ENCODE measurements at places on chromosomes 16 and 17.

GRCh38 chr17:18184143-18185031 lies 759 bp downstream of the ALKBH5 start:
- peak; percentile 35 for DNase-seq

DNA sequence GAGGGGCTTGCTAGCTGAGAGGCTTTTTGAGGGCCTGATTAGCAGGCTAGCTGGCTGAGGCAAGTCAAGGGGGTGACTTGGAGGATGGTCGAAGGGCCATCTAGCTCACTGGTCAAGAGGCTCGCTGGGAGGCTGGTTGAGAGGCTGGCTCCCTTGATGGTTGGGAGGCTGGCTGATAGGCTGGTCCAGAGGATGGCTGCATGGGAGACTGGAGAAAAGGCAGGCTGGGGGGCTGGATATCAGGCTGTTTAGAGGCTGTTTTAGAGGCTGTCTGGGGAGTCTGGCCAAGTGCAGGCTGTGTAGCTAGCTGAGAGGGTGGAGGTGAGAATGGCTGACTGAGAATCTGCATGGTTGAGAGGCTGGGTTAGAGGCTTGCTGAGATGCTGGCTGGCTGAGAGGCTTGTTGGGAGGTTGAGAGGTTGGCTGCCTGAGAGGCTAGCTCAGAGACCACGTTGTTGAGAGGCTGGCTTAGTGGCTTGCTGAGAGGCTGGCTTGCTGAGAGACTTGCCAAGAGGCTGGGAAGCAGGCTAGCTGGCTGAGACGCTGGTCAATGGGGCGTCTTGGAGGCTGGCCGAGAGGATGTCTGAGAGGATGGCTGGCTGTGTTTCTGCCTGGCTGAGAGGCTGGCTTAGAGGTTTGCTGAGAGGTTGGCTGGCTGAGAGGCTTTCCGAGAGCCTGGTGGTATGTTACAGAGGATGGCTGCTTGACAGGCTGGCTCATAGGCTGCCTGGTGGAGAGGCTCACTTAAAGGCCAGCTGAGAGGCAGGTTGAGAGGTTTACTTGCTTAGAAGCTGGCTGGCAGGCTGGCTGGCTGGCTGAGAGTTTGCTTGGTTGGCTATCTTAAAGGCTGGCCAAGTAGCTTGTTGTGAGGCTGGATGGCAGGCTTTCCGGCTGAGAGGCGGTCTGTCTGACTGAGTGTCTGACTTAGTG lies 36.6 kb upstream of the ACSM2B start:
- no peak for DNase-seq

DNA sequence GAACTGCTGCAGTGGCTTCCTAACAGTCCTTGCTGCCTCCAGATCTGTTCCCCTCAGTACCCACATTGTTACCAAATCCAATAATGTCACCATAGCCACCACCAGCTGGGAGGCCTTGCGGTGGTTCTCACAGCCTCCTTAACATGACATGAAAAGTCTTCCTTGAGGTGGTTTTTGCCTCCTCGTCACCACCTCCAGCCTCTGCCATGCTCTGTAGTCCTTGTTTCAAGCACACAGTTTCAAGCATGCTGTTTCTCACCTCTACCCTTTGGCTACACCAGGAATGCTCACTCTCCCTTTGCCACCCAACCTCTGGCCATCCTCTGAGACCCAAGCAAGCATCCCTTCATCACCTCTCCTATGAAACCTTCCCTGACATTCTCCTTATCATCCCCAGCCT lies 47.2 kb downstream of the DNAH9 start:
- DNase-seq, result no peak

- DNase-seq, result peak; percentile 34
Observed at GRCh38 chr16:3654249-3654991, at the start of gene DNASE1. Gene DNASE1 (plus strand): TSS chr16:3654691. CDS start chr16:3655374, 683 bp downstream.

GRCh38 chr16:3718019-3718391 lies 681 bp upstream of the TRAP1 start:
- DNase-seq, result no peak

DNA sequence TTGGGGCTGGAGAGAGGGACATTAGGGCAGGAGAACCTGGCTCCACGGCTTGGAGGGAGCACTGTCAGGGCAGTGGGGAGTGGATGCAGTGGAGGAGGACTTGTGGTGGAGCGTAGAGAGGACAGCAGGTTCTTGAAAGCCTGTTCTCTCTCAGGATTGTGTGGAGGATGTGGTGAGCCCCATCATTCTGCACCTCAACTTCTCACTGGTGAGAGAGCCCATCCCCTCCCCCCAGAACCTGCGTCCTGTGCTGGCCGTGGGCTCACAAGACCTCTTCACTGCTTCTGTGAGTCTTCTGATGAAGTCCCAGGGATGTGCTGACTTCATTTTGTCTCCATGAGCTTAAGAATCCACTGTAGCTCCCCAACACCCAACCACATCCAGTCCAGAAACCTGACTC lies 13.5 kb downstream of the COX6A2 start:
- DNase-seq, result no peak

- no peak for DNase-seq
Observed at GRCh38 chr17:20066253-20066652, 57.1 kb downstream of the SPECC1 start.

GRCh38 chr17:77307479-77308198 lies 166.9 kb downstream of the SEC14L1 start:
- DNase-seq, result no peak

GRCh38 chr17:1005361-1005946 lies 8.5 kb downstream of the TIMM22 start:
- DNase-seq, result no peak

DNA sequence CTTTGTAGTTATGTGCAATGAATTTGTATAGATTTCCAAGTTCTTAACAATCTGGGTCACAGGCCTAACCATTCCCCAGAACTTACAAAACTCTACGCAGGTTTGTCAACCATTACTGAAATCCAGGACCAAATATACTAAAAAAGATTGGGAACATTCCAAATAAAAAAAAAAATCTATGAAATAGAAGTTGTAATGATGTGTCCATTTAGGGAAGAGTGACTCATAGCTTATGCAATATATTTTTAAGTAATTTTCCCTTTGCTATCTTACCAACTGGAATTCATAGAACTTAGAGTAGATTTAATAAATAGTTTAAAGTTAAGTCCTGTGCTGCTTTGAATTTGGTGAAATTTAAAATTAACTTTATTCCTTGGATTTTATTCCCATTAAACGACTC lies 393.2 kb downstream of the PMP22 start:
- DNase-seq, result no peak

DNA sequence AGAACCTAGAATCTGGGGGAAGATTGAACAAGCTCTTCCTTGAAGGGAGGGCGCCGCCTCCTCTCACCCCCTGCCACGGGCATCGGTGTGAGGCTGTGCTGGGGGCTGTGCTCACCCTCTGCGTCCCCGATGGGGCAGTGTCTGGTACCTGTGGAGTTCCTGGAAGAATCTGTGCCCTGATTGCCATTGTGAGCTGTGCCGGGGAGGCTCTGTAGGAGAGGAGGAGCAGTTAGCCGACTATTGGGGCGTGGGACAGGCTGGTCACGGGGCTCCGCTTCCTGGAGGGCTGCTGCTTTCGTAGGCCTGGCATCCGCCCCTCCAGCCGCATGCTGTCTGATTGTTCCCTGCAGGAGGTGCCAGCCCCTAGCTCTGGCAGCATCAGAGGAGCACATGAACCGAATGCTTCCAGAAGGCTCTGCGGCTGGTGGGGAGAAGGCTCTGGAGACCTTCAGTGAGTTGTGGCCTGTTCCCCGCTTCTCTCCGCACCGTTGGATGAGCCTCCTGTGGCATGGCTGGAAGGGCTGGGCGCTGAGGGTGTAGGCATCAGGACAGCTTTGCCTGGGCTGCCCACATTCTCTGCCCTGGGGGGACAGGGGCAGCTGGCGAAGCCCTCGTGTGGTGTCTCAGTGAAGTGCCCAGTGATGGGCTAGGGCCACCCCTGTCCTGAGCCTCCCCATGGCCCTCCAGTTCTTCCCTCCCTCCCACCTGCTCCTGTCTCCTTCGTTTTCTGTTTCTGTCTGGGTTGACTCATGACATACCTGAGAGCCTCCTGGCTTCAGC lies 86.9 kb downstream of the SEC14L1 start:
- DNase-seq, result no peak

DNA sequence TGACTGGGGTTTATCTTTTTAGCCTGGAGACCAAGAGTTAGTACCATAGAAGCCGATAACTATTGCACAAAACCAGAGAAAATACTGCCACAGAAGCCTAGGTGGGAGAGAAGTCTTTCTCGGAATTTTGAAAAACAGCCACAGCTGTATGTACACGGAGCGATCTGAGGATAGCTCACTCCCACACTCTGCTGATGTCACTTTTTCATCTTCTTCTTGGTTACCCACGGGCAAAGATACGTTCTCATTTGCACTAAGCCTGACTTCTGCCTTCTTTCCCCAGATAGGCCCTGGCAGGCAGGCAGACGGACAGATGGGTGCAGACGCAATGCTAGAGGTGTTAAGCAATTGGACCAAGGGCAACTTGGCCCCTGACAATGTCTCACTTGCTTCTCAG lies 9.1 kb upstream of the CBX4 start:
- DNase-seq, result no peak

- DNase-seq, result no peak
Observed at GRCh38 chr17:43467981-43468581, 15.7 kb upstream of the DHX8 start.

DNA sequence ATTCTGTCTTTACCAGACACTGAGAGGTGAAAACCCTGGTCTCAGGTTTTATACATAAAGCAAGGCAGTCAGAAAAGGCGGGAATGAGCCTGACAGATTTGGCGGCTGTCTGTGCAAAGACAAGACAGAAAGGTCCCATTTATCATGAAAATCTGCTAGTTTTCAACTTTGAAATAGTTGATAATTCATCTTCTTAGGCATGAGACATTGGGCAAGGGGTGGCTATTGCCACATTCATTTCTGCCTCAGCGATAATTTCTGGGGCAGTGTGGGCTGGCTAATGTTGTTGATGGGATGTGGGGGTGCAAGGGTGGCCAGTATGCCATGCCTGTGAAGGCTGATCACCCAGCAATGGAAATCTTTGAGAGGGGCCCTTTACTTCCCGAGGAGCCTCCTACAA lies 173.8 kb upstream of the RPH3AL start:
- DNase-seq, result no peak

DNA sequence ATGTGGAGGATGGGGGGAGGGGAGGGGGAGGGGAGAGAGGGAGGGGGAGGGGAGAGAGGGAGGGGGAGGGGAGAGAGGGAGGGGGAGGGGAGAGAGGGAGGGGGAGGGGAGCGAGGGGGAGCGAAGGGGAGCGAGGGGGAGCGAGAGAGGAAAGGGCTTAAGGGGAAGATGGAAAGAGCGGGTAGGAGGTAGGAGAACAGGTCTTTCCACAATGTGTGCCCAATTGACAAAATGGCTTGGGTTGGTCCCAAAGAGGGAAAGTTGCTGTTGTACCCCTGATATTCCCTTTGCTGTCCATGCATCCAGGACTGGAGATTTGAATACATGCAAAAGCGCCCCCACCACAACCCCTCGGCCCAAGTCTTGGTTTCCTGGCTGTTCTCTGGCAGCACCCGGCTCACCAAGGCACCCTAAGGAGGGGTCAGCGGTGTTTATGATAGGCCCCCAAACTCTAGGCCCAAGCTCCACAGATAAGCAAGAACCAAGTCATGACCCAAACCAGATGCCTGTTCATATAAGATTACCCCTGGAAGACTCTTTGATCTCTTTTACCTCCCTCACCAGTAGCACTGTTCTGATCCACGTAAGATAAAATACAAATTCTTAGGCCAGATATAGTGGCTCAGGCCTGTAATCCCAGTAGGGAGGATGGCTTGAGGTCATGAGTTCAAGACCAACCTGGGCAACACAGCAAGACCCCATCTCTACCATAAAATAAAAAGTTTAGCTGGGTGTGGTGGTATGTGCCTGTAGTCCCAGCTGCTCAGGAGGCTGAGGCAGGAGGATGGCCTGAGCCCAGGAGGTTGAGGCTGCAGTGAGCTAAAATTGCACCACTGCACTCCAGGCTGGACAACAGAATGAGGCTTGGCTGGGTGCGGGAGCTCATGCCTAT lies 119.6 kb downstream of the ZFHX3 start:
- DNase-seq, result no peak

- DNase-seq, result no peak
Observed at GRCh38 chr16:19182481-19182880, 14.4 kb downstream of the SYT17 start.

DNA sequence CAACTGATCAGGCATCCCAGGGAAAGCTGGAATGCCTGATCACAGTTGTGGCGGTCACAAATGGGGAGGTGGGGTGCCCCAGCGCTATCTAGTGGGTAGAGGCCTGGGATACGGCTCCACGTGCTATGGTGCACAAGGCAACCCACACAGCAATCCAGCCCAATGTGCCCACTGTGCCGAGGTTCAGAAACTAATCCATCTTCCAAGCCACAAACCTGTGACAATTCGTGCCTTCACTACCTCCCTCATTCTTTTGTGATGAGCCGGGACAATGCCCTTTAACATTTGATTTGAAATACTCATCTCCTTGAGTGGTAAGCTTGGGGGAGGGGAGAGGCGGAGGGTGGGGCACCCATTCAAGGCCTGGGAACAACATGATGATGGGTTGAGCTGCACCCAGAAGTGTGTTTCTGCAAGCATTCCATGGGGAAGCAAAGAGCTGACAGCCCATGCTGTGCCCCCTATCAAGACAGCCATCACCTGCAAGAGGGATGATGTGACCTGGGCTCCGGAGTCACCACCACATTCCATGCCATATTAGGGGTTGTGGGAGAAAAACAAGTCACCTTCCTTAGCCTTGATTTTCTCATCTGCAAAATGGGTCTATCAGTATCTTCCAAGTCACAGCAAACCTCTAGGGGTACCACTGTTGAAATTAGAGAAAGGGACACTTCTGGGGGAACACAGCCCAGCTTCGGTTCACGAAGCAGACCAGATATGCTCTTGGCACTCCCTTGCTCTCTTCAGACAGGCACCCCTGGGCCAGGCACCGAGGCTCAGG lies 3.7 kb downstream of the ELOB start:
- no peak for DNase-seq

DNA sequence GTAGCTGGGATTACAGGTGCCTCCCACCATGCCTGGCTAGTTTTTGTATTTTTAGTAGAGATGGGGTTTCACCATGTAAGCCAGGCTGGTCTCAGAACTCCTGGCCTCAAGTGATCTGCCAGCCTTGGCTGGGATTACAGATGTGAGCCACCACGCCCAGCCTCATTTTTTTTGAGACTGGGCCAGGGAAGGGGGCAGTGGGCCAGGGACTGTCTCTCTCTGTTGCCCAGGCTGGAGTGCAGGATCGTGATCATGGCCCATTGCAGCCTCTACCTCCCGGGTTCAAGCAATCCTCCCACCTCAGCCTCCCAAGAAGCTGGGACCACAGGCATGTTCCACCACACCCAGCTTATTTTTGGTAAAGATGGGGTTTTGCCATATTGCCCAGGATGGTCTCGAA lies 16.0 kb downstream of the RSL1D1 start:
- no peak for DNase-seq

GRCh38 chr17:146546-146945 lies 9.2 kb downstream of the SCGB1C2 start:
- DNase-seq, result no peak

DNA sequence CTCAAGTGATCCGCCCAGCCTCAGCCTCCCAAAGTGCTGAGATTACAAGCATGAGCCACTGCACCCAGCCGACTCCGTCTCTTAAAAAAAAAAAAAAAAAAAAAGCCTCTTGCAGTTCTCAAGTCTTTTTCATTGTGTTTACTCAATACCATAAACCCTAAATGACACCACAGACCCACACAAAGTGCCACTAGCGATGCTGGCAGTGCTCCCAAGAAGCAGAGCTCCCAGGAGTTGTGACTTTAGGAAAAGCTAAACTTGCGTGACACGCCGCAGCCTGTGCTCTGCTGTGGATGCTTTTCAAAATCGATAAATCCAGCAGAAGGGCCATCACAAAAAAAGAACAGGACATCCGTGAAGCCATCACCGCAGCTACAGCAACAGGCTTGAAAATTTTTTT lies 114.7 kb downstream of the ANKRD11 start:
- DNase-seq, result no peak

Data from stimulated activated CD4-positive, alpha-beta T cell treated with anti-CD3 and anti-CD28 coated beads, TNF-alpha, amount 100 ng/mL, for 24 hours (primary cell).